ENCODE measurements at places on chromosomes 7 and 10.

DNA sequence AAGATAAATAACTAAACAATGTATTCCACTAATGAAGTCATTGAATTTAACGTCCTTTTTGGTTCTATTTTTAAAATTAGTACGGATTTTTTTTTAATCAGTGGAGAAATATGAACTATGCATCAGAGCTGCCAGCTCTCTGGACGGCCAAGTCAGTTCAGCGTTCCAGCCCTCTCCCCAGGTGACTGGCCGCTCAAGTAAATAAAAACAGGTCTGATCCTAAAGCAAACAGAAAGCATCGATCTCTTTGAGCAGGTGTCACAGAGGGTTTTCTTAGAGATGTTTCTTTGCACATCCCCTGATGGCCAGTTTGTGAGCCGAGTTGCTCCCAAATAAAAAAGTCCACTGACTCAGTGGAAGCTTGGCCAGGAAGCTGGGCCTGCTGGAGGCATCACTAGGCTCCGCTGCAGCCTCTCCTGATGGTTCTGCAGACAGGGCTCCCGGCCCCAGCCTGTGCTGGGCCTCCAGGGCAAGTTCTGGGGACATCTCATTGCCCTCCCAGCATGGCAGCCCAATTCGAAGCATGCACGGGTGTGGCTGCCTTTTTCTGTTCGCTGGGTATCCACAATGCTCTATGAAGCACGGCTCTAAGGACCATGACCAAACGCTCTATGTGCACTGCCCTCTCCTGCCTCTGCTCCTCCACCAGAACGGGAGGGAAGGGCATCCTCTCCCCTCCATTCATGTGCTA lies 74.7 kb upstream of the PPP2R2D start:
- H3K4me1 ChIP-seq = no peaks in the 10 kb centered on the region
- no peaks in the 10 kb centered on the region for H3K27me3 ChIP-seq
- no peaks in the 10 kb centered on the region for H3K36me3 ChIP-seq
- no peak overlapping the region for H3K27ac ChIP-seq
- no peak overlapping the region for H3K4me3 ChIP-seq
- no peak for DNase-seq

GRCh38 chr7:890868-891267 lies 14.5 kb downstream of the GET4 start:
- H3K4me3 ChIP-seq = no peak overlapping the region
- H3K27me3 ChIP-seq = no peaks in the 10 kb centered on the region
- DNase-seq = no peak
- H3K36me3 ChIP-seq = peaks cover 72% of the 10 kb centered on the region
- H3K27ac ChIP-seq = no peak overlapping the region

DNA sequence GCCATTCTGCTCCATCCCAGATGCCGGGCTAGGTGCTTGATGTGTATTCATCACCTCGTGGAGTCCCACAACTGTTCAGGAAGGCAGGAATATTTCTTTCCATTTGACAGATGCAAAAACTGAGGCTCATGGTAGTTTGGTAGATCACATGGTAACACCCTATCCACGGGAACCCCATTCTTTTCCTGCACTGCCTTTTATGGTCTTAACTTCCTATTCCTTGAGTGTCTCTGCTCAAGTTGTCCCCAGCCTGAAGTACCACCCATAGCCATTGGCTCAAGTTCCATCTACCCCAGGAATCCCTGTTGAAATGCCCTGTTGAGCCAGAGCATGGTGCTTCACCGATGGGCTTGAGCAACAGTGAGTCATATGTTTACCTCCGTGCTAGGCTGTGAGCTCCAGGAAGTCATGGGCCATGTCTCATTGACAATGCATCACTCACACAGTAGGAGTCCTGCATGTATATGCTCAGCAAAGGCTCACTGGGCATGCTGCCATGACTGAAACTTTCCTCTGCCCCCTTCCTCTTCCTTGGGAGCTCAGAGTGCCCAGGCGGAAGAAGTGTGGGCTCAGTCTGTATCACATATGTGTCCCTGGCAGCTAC lies 71.7 kb upstream of the ADAM12 start:
- no peak for DNase-seq
- H3K27ac ChIP-seq = no peak overlapping the region

GRCh38 chr7:39851466-39852045 lies 98.5 kb upstream of the CDK13 start:
- DNase-seq = no peak
- H3K36me3 ChIP-seq = no peaks in the 10 kb centered on the region

DNA sequence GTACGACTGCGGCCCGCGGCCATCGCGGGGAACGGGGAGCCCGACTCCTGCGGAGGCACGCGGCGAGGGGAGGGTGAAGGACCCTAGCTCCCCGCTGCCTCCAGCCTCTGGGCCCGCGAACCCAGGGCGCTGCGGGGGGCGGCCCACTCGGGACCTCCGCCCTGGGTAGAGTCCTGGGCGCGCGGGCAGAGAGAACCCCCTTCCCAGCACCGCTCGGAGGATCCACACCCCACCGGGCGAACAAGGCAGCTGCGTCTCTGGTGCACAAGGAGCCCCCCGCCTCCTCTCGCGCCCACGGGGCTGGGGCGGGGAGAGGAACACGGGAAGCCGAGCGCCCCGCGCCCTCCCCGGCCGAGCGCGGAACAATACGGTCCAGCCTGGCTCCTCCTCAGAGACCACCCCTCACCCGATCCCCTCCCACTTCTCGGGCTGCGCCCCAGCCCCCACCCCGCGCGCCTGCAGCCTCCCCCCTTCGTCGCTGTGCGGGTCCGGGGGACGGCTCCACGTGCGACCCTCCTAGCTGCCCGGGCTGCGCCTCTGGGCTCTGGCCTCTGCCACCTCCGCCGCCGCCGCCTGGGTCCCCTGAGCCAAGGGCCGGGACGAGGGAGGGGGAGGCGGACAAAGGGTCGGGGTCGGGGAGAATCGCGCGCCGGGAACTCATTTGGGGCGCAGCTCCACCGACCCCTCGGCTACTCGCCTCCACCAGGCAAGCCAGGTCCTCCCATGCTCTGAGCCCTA lies at the start of gene WDR86:
Gene WDR86 (minus strand): TSS at position 372 of the 738 bp plus-strand sequence. CDS start 449 bp downstream, outside the sequence.
- peaks cover 15% of the 10 kb centered on the region for H3K27me3 ChIP-seq
- H3K36me3 ChIP-seq = no peaks in the 10 kb centered on the region

DNA sequence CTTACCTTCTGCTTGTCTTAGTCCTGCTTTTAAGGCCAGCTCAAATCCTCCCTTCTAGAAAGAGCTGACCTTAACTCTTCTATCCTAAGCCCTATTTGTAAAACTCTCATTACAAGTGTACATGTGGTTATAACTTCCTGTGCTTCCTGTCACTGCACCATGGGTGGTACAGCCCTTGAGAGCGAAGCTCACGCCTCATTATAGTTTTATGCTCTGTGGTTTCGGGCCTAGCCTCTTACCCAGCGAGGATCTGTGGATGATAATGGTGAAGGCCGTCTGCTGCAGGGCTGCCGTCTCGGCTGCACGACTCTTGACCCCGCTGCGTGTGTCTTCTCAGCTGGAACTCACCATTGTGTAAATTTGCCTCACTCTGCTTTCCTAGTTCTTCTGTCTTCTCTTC lies 74.6 kb downstream of the CUL1 start:
- peak; percentile 11 for DNase-seq
- H3K27me3 ChIP-seq = no peaks in the 10 kb centered on the region
- no peaks in the 10 kb centered on the region for H3K4me1 ChIP-seq
- H3K27ac ChIP-seq = no peak overlapping the region
